ENCODE measurements at places on chromosomes 4 and X.
A peak's percentile ranks its signal among the peaks of the same experiment; 100 is the strongest.

GRCh38 chr4:101807351-101807750, 16.8 kb downstream of the BANK1 start:
- no peaks in the 10 kb centered on the region for H3K27me3 ChIP-seq
- DNase-seq: no peak
- no peak overlapping the region for H3K27ac ChIP-seq
- no peaks in the 10 kb centered on the region for H3K4me1 ChIP-seq
- no peak overlapping the region for H3K4me3 ChIP-seq
- no peaks in the 10 kb centered on the region for H3K36me3 ChIP-seq

DNA sequence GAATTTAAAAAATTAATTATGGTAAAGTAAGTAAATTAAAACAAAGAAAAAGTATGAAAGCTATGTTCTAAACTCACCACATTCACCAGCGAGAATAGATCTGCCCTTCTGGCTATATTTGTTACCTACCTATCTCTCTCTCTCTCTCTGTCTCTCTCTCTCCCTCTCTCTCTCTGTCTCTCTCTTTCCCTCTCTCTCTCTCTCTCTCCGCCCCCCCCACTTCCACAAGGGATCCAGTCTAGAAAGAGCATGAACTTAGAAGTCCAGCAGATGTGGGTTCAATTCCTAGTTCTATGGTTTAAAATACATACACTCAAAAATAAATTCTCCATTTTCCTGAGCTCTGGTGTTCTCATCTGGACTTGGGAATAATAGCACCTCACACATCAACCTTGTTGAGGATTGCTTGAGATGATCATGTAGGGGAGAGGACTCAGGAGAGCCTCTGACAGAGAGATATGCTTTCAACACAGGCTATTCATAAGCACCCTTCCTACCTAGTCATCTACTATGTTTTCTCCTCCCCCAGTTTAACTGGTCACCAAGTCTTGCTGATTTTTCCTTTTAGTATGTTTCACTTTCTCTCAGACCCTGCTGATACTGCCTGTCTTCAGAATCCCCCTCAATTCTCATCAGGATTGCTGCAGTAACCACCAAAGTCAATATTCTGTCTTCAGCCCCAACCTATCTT, 64.7 kb downstream of the SLC7A11 start:
- no peak overlapping the region for H3K27ac ChIP-seq
- no peak overlapping the region for H3K4me3 ChIP-seq
- H3K27me3 ChIP-seq: no peaks in the 10 kb centered on the region
- H3K36me3 ChIP-seq: no peaks in the 10 kb centered on the region
- H3K4me1 ChIP-seq: no peaks in the 10 kb centered on the region

- DNase-seq: no peak
- H3K27me3 ChIP-seq: no peaks in the 10 kb centered on the region
These were observed 255.8 kb upstream of the GPRIN3 start for GRCh38 chr4:89563431-89563830.

GRCh38 chr4:52846502-52846901, 15.6 kb upstream of the RASL11B start:
- no peak for DNase-seq
- no peaks in the 10 kb centered on the region for H3K36me3 ChIP-seq
- no peaks in the 10 kb centered on the region for H3K27me3 ChIP-seq
- no peak overlapping the region for H3K27ac ChIP-seq
- no peak overlapping the region for H3K4me3 ChIP-seq
- H3K4me1 ChIP-seq: no peaks in the 10 kb centered on the region

- H3K36me3 ChIP-seq: no peaks in the 10 kb centered on the region
- DNase-seq: no peak
- no peak overlapping the region for H3K4me3 ChIP-seq
- no peak overlapping the region for H3K27ac ChIP-seq
These were observed 98.8 kb downstream of the SCFD2 start for GRCh38 chr4:53267026-53267425.

GRCh38 chrX:3699821-3700381, 13.5 kb downstream of the PRKX start:
- no peaks in the 10 kb centered on the region for H3K4me1 ChIP-seq
- H3K4me3 ChIP-seq: peak overlapping the region; percentile 12
- peak overlapping the region; percentile 87 for H3K27ac ChIP-seq
- no peaks in the 10 kb centered on the region for H3K27me3 ChIP-seq
- H3K36me3 ChIP-seq: no peaks in the 10 kb centered on the region
- no peak for DNase-seq

GRCh38 chrX:26918631-26919030, 544.5 kb downstream of the PPP4R3C start:
- no peaks in the 10 kb centered on the region for H3K36me3 ChIP-seq
- H3K4me3 ChIP-seq: no peak overlapping the region
- H3K27me3 ChIP-seq: no peaks in the 10 kb centered on the region

DNA sequence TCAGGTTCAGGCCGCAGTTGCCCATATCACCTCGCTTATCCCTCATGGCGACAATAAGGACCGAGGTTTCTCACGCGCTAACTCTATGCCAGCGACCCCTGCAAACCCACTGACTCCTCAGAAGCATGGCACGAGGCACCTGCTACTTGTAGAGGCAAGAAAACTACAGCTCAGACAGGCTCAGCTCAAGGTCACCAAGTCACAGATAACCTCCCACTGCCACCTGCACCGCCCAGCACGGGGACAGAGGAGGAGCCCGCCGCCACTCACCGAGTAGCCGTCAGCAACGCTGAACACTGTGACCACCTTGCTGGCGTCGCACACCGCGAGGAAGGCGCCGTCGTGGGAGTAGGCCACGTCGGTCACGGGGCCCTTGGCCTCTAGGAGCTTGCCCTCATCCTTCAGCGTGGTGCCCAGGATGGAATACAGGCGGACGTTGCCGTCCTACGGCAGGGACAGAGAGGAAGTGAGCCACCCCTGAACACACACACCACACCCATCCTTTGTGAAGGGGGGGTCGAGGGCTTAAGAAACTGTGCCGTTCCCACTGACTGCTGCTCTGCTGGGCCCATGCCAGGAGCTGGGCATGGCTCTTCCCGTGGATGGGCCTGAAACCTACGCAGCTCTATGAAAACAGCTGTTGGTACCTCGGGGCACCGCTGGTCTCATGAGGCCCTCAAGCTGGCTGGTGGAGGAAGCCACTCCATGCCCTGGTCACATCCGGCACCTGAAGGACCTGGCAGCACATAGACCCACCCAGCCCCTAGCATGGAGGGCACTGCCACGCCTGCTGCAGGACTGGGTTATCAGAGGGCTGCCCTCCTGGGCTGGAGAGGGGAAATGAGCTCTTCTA, 38.9 kb downstream of the WDR1 start:
- no peak for DNase-seq
- peaks cover 18% of the 10 kb centered on the region for H3K4me1 ChIP-seq
- no peaks in the 10 kb centered on the region for H3K27me3 ChIP-seq

All from tibial nerve (tissue), 4 donors.